Thymus (tissue), 14 donors: ENCODE measurements at places on chromosomes 6 and 20. TPM values are rescaled to one million over a fixed set of nuclear protein-coding genes. Genes with fewer than 3 reads are reported as not detected.

DNA sequence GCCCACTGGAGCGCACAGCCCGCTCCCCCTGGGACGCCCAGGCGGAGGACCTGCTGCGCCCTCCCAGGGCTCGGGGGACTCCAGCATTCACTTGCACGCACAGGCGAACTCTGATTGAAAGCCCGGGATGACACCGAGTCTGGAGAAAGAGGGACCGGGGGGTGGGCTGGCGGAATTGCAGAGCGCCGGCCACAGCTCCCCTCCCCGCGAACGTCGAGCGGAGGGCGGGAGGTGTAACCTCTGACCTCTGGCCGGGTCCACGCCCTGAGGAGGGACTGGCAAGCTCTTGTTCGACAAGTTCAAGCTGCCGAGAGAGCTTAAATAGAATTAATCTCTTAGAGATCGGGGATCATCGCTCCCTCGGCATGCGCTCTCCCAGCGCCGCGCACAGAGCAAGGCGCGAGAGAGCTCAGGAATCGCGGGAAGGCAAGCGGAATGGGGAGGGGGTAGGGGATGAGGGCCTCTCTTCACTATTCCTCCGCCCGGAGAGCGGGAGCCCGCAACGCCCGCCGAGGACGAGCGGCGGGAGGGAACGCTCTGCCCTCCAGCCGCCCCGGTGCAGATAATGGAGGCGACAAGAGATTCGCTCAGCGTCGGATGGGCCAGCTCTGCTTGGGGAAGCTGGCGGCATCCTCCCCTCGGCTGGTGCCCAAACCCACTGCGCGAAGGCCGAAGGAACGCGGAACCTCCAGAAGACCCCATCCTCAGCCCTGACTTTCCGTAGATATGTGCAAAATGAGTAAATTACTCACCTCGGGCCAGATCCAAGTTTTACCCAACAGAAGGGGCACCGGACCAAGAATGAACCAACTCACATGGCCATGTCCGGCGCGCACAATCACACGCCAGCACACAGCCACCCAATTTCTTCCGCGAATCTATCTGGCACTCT, 761 bp upstream of the NR2E1 start:
- no peak for DNase-seq

GRCh38 chr6:109079981-109080380, 14.7 kb downstream of the SESN1 start:
- no peak for DNase-seq

DNA sequence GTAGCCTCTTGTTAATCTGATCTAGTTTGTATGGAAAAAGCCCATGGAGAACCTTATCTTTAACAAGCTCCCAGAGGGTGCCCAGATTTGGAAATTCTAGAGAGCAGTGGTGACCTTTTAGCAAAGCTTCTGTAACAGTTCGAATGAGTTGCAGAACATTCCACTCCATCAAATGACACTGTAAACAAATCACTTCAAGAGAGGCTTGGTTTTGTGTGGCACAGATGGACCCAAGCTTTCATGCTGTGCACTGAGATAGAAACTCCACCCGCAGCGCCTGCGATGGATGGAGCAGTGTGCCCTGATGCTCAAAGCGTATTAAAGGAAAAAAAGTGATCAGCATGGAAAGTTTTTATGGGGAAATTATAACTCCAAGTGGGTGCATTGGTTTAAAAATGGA, 55.1 kb upstream of the ISM1 start:
- no peak for DNase-seq

DNA sequence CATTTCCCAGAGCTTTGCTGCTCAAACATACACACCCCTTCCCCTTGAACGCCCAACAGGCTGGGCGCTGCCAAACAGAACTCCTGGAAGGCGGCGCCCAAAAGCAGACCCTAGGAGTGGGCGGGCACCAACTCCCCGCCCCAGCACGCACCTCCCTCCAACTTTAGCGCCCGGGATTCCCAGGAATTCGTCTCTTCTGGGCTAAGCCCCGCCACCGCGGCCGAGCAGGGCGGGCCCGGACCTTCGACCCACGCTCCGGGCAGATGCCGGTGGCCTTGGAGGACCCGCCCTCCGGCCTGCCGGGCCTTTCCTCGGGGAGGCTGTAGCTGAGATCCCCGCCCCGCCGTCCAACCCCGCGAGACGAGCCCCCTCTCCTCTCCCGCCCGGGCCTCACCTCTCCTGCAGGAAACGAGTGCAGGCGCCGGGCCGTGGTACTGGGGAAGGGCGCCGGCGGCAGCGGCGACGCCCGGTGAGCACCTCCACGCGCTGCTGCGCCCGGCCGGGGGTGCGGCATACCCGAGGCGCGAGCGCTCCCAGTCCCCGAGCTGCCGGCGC, 659 bp downstream of the MCUR1 start:
- DNase-seq, result peak; percentile 35

- DNase-seq, result no peak
Observed at GRCh38 chr6:82251942-82252341, 4.4 kb upstream of the IBTK start.

DNA sequence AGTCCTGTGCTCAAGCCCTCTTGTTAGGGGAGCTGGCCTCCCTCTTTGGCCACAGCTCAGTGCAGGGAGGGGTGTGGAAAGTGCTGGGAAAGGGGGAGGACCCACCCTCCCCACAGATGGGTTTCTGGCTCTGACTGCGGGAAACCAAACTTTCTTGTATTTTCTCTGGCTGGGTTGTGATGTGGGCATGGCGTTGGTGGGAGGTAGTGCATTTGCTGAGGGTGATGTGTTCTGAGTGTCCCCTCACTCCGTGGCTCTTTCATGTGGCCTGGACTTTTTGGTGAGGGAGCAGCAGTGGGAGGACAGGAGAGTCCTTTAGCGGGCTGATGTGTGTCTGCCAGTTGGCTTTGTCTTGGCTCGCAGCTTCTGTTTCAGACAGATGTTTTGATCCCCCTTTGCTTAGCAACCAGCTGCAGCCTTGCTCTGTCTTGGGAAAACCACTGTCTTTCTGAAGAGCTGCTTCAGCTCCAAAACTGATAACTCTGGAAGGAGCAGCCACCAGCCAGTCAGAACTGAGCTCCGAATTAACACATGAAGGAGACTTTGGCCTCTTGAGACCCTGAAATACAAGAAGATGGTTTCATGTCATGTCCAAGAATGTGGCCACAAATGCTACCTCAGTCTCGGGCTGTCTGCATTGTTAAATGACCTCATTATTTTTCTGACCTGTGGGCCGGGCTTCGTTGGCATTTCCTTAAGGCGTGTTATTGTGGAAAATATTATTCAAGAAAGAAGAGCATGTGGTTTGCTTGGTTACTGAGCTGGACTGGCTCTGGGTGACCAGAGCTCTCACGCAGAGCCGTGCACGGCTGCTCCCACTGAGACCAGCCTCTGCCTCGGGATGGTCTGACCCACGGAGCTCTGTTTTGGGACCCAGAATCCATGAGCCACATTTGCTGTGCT, 21.5 kb downstream of the SYNJ2 start:
- DNase-seq, result no peak

GRCh38 chr6:103672169-103672568, 1187.5 kb downstream of the HACE1 start:
- DNase-seq, result no peak

DNA sequence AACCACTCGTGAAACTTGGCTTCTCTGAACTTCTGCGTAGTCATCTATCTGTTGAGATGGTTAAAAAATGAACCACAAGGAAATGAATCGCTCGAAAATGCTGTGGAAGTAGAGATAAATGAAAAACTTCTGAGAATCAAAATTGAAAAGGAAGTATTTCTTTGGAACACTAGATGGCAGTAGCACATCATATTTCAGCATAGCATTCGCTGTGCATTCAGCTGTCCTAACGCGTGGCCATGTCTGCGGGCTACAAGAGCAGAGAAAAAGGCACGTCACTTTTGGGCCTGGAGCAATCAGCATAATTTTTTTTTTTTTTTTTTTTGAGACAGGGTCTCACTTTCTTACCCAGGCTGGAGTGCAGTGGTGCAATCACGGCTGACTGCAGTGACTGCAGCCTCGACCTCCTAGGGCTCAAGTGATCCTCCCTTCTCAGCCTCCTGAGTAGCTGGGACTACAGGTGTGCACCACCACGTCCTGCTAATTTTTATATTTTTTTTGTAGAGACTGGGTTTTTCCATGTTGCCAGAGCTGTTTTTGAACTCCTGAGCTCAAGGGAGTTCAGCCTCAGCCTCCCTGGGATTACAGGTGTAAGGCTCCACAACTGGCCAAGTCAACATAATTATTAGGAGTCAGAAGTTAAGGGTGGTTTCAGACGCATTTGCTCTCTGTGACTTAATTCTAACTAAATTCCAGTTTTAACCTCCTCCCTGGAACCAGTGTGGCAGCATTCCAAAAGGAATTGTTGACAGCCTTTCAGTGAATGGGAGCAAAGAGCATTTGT, 8.8 kb upstream of the PERP start:
- DNase-seq, result peak; percentile 74

GRCh38 chr6:114195027-114195365, 147.8 kb downstream of the HS3ST5 start:
- DNase-seq, result no peak

DNA sequence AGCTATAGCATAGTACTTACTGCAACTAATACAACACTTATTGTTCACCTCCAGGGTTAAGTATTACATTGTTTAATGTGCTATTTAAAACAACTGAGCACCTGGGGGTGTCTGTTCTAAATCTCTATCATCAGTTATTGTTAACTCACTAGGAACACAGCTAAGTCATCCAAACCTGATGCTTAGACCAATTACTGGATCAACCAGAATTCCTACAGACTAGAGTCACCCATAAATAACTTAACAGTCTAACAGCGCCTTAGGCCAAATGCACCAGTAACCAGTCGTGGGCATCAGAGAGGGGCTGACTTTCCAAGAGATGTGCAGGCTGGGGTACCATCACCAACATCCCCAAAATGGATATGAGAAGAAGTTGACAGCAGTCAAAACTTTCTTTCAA, 110.7 kb downstream of the ADTRP start:
- DNase-seq, result no peak

DNA sequence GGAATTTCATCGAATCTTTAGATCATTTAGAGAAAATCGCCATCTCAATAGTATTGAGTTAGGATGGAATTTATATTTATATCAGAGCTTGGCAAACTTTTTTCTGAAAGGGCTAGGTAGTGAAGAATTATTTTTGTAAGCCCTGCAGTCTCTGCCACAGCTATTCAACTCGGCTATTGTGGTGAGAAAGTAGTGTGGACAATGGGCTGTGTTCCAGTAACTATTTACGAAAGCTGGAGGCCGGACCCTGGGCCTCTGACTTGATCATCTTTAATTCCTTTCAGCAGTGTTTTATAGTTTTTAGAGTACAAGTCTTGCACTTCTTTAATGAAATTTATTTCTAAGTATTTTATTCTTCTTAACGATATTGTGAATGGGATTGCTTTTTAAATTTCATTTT, 201.5 kb downstream of the FARS2 start:
- DNase-seq, result no peak

- no peak for DNase-seq
Observed at GRCh38 chr20:52746770-52747169, 225.4 kb upstream of the TSHZ2 start.

- DNase-seq, result no peak
Observed at GRCh38 chr20:63065911-63066310, 59.1 kb upstream of the BHLHE23 start.

DNA sequence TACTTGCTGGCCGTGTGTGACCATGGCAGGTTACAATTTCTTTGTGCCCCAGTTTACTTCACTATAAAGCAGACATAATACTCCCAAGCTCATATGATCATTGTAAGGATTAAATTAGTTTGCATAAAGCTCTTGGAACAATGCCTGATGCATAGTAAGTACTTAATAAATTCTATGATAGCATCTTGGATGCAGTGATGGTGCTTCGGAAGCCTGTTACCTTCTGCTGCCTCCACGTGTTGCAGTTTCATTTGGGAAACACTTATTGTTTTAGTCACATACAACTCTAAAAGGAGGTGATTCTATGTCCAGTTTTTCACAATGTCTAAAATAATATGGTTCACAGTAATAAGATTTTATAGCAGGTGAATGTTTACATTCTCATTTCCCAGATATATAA, 343.9 kb downstream of the NRN1 start:
- DNase-seq, result no peak

DNA sequence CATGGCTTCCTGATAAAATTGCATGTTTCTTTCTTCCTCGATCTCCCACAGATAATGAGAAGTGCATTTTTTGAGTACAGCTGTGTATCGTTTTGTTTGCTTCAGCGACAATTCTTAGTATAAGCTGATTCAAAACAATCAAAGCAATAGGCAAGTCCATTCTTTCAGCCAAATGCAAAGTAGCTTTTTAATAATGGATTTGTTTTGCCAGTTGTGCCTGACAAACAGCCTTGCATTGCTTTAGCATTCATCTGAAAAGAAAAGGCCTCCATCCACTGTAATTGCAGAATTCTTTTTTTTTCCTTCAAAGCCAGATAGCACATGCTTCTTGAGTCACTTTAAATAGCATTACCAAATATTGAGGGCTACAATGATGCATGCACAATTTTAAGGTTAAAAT, 32.0 kb downstream of the TTLL2 start:
- DNase-seq, result no peak

DNA sequence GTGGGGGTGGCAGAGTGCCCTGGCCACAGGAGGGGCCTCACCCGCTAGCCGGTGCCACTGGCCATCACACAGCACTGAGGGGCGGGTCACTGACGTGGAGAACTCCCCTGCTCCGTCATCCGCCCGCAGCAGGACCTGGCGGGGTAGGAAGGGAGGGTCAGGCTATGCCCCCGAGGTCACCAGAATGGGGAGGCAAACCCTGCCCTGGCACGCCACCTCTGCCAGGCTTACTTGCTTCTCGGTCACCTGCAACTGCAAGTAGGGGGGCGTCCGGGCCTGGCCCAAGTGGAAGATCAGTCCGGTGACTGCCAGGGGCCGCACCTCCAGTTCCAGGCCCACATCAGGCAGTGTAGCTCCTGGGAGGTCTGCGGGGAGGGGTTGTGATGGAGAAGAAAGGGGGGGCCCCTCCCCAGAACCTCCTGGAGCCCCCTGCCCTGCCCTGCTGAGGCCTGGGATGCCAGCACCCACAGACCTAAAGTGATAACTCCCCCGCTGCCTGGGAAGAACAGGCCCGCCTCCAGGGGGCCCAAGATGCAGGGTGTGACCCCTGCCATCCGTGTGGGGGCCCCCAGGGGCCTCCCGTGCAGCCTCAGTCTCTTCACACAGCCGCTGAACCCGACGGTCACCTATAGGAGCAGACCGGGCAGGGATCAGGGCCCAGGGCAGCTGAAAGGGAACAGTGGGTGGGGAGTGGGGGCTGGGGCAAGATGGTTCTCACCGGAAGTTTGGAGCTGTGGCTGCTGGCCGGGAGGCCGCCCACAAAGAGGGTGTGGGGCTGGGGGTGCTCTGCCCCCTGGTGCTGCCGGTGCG, 7.4 kb downstream of the ADRM1 start:
- no peak for DNase-seq

Gene SEL1L2
- total RNA-seq, result not detected

Gene DEFB121
- not detected for total RNA-seq

Gene FAM210B
- total RNA-seq, result 18.3 TPM

Gene MUC22
- 0.05 TPM for total RNA-seq

Gene ARMC2
- 1.9 TPM for total RNA-seq

Gene BRPF3
- 5.4 TPM for total RNA-seq

Gene MYH7B
- total RNA-seq, result 0.09 TPM

Gene FUT9
- 0.05 TPM for total RNA-seq

Gene OR12D2
- total RNA-seq, result not detected

Gene TFAP2B
- 0.05 TPM for total RNA-seq

Gene TCP11
- total RNA-seq, result 0.33 TPM

Gene SMAP1
- 21.3 TPM for total RNA-seq
